ENCODE measurements at places on chromosomes 1 and 21.

GRCh38 chr1:65817891-65818290 lies 25.2 kb downstream of the PDE4B start:
- no peak for DNase-seq

- no peak for DNase-seq
These were observed 12.0 kb upstream of the RBP7 start for GRCh38 chr1:9985001-9985400.

DNA sequence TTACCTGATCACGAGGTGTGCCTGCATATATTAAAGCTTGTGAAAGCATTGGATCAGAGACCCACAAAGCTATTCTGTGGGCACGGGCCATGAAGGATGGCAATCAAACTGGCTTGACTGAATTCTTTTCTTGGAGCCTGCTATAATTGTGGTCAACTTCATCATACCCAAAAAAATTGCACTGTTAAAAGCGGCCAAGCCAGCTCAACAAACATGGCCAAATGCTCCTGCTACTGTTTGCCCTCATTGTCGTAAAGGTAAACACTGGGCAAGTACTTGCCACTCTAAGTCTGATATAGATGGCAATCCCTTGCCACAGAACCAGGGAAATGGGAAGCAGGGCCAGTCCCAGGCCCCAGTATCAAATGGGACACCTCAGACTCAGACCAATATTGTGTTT lies 6.6 kb upstream of the GSTM5 start:
- no peak for DNase-seq

- no peak for DNase-seq
These were observed 98.6 kb upstream of the JUN start for GRCh38 chr1:58882322-58882948.

DNA sequence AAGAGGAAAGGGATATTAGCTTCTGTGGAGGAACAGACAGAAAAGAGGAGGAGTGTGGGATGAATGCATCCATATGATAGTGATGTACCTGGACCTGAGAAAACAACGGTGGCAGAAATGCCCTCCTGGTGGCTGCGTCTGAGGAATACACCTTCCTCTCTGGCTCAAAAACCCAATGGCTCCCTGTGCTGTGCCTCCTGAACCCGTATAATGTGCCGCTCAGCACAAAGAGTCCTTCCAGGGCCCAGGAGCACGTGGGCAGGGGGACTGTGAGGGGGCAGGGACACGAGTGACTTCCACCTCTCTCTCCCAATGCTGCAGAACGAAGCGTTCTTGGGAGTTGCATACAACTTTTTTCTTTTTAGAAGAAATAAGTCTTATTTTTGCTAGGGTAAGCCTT lies 31.2 kb downstream of the IRF2BP2 start:
- DNase-seq: no peak

DNA sequence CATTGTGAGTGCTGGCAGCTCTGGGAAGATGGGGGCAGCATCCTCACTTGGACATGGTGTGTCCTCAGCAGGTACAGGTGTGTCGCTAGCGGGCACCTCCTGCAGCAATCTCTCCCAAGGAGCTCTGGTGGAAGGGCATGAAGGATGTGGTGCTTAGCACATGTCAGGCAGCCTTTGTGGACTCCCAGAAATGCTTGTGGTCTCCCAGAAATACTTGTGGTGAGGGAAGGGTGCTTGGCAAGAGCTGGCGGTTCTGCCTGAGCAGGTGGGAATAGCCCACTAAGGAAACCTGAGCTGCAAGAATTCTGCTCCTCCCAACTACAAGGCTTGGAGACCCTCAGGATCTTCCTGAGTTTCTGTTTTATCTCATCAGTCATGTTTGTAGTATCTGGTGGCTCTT lies 371.6 kb downstream of the PRDM2 start:
- no peak for DNase-seq

GRCh38 chr1:38131024-38131585 lies 84.5 kb upstream of the POU3F1 start:
- DNase-seq: no peak

DNA sequence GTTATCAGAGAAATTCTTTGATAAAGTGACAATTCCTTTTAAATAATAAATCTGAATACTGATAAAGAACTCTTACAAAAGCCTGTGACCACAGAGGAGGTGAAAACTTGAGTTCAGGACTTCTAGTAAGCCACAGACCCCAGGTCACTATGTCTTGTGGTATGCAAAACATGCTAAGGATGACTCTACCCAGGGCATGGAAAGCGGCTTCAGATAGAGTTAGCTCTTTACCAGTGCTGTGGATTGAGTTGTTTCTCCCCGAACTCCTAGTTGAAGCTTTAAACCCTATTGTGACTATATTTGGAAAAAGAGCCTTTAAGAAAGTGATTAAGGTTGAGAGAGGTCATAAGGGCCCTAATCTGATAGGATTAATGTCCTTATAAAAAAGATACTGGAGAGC lies 42.3 kb downstream of the HLX start:
- no peak for DNase-seq

DNA sequence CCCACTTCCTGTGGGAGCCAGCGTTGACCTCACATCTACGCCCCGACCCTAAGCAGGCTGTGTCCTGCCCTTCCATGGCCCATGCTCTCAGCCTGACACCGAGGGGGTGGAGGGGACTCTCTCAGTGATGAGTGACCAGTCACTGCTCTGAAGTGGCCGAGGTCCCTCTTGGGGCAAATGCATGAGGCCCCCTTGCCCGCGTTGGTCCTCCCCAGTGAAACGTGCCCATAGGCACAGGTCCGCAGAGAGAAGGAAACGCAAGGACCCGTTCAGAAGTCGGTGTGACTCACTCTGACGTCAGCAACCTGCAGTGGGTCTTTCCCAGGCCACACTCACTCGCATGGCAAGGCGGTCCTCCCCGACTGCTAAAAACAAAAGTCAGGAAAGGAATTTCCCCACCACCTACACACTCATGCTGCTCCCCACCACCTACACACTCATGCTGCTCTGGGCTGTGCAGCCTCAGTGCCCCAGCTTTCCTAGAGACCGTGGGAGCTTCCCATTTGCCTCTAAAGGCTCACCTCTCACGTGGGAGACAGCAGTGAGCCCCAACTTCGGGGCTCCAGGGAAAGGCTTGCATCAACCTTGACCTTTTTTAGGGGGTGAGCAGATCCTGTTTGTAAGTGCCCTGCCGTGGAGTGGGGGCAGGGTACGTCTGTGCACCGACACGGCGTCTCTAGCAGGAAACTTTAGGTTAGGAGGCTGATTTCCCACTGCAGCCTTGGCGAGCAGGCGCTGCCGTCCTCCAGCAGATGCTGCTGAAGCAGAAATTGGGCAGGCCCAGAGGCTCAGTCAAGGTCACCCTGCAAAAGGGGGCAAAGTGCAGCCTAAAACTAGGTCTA lies 11.4 kb downstream of the UBASH3A start:
- no peak for DNase-seq

DNA sequence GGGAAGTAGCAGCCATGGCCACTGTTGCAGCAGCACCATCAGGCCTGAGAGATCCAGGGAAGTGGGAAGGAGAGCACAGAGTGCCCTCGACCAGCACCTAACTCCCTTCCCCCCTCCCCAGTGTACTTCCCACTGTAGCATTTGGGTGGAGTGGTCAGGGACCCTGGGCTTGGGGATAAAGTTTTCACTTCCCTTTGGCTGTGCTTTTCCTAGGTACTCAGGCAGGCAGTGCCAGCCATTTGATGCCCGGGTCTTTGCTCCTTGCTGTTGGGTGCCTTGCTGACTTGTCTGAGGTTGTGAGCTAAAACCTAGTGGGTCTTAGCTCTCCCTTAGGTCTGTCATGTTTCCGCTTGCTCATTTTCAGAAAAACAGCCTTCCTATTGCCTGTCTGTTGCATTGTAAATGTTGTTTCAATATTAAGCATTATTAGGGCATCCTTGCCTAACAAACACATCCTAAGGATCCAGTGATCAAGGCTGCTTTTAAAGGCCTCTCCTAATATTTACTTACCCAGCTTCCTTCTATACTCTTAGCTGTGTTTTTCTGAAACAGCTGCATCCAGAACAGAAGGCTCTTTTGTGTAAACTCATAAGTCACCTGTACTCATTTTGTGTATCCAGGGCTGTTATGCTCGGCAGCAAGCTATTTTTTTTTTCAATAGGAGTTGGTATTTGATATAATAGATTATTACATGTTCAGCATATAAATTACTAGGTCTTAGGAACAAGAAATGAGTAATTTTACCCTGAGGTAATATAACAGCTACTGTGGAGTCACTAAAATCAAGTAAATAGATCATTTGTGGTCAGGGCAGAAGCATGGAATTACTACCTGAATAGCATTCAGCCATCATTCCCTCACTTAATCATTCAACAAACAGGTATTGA lies 418.6 kb upstream of the PROX1 start:
- no peak for DNase-seq

GRCh38 chr1:34681480-34682451 lies 73.1 kb upstream of the GJB5 start:
- DNase-seq: peak; percentile 31

DNA sequence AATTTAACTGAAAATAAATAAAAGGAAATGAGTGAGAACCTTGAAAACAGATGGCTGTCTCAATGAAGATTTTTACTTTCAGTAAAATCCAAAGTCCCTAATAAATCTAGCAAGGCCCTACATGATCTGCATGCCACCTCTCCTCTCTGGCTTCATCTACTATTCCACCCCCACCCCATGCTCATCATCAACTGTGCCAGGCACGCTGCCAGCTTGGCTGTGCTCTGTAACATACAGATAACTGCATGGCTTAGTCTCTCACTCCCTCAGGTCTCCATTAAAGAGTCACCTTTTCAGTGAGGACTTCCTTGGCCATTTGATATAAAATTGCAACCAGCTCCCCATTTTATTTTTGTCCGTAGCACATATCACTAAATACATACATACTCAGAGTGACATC lies 26.7 kb downstream of the RGSL1 start:
- no peak for DNase-seq

DNA sequence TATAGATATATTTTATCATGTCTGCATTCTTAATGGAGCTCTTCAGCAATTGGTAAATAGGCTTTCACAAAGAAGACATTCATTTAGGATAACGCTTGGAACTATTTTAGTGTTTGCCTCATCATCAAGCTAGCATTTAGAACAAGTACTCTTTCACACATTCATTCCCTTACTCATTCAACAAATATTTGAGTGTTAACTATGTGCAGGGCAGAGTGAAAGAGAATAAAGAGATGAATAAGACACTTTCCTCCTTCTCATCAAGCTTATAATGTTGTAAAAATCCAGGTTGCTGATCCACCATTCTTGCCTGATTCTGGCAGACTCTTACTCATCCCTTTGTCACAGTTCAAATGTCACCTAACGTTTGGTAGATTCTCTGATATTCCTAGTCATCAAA lies 386.3 kb upstream of the BEND5 start:
- DNase-seq: peak; percentile 73
